Activated naive CD8-positive, alpha-beta T cell treated with anti-CD3 and anti-CD28 coated beads for 36 hours (primary cell): ENCODE measurements at places on chromosomes 4 and X.

- no peaks in the 10 kb centered on the region for H3K27me3 ChIP-seq
- no peak overlapping the region for H3K27ac ChIP-seq
- DNase-seq, result no peak
- no peaks in the 10 kb centered on the region for H3K36me3 ChIP-seq
- H3K4me3 ChIP-seq, result no peak overlapping the region
Measured at GRCh38 chr4:117370944-117371668, 285.7 kb upstream of the TRAM1L1 start.

DNA sequence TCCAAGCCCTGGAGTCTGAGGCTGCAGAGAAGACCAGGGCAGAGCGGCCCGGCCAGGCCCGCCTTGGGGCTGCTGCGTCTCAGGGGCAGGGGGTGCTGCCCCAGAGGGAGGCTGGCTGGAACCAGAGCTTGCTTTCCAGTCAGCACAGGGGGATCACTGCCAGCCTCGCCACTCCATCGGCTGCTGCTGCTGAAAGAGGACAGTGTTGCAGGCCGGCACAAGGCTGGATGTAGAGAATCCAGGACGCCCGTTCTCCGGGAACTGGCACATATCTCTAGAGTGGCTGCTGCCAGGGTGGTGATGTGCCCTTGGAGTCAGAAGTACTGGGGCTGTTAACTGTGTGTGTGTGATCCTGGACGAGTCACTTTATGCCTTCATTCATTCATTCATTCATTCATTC, 31.9 kb upstream of the SORCS2 start:
- H3K36me3 ChIP-seq, result no peaks in the 10 kb centered on the region
- DNase-seq, result no peak
- H3K27ac ChIP-seq, result no peak overlapping the region
- no peak overlapping the region for H3K4me3 ChIP-seq
- H3K27me3 ChIP-seq, result peaks cover 17% of the 10 kb centered on the region
- no peaks in the 10 kb centered on the region for H3K4me1 ChIP-seq

GRCh38 chr4:149793459-149793858, 22.2 kb downstream of the IQCM start:
- no peak overlapping the region for H3K4me3 ChIP-seq
- no peak overlapping the region for H3K27ac ChIP-seq
- H3K4me1 ChIP-seq, result no peaks in the 10 kb centered on the region
- no peaks in the 10 kb centered on the region for H3K27me3 ChIP-seq
- DNase-seq, result no peak
- H3K36me3 ChIP-seq, result no peaks in the 10 kb centered on the region

- peaks cover 37% of the 10 kb centered on the region for H3K4me1 ChIP-seq
- peak overlapping the region; percentile 22 for H3K27ac ChIP-seq
- DNase-seq, result no peak
- H3K27me3 ChIP-seq, result no peaks in the 10 kb centered on the region
- peaks cover 35% of the 10 kb centered on the region for H3K36me3 ChIP-seq
- H3K4me3 ChIP-seq, result no peak overlapping the region
Measured at GRCh38 chr4:99827454-99827853, 10.8 kb downstream of the DAPP1 start.

- no peaks in the 10 kb centered on the region for H3K36me3 ChIP-seq
- no peaks in the 10 kb centered on the region for H3K27me3 ChIP-seq
- H3K4me1 ChIP-seq, result no peaks in the 10 kb centered on the region
- no peak overlapping the region for H3K4me3 ChIP-seq
- no peak overlapping the region for H3K27ac ChIP-seq
Measured at GRCh38 chr4:73340917-73341316, 63.2 kb upstream of the ALB start.

DNA sequence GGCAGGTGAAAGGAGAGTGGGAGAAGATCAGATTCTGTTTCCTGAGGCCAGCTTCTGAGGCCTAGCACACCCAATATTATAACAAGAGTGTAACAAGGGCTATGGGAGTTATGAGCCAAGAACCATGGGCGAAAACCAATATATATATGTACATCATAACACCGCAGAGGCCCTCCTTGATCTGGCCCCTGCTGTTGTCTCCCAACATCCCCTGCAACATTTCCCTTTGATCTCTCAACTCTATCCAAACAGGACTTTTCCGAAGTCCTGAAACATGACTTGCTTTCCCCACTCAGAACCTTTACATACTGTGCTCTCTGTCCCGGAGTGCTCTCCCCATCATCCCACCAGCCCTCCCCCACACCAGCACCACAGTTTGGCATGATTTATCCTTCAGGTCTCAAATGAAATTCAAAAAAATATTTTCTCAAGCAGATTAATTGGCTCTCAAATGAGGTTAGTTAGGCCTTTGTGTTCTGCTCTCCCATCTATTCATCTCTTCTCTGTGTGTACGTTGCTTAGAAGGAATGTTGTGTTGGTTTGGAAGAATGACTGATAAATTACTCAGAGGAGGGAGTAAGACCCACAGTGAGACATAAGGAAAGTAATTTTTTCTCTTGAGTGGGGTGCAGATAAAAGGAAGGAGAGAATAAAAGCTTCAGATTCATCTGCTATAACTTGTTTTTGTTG, 58.1 kb upstream of the SMIM10 start:
- no peak overlapping the region for H3K27ac ChIP-seq
- no peaks in the 10 kb centered on the region for H3K36me3 ChIP-seq
- H3K4me1 ChIP-seq, result no peaks in the 10 kb centered on the region

GRCh38 chr4:86626066-86626465, 32.0 kb downstream of the PTPN13 start:
- H3K4me1 ChIP-seq, result no peaks in the 10 kb centered on the region
- H3K27me3 ChIP-seq, result no peaks in the 10 kb centered on the region
- H3K27ac ChIP-seq, result no peak overlapping the region

DNA sequence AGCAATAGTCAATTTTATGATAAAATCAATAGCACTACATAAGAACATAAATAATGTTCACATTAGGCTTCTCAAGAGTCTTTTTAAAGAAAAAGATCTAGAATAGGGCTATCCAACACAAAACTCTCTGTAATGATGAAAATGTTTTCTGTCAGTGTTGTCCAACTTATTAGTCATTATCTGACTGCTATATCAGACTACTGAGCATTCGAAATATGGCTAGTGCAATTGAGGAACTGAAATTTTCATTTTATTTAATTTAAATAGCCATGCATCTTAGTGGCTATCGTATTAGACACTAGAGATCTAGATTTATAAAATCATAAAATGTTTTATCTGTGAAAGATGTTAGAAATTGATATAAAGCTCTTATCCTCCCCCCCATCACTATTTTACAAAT, 26.0 kb downstream of the PARM1 start:
- no peak overlapping the region for H3K27ac ChIP-seq
- no peaks in the 10 kb centered on the region for H3K36me3 ChIP-seq
- H3K4me3 ChIP-seq, result no peak overlapping the region
- no peaks in the 10 kb centered on the region for H3K4me1 ChIP-seq

DNA sequence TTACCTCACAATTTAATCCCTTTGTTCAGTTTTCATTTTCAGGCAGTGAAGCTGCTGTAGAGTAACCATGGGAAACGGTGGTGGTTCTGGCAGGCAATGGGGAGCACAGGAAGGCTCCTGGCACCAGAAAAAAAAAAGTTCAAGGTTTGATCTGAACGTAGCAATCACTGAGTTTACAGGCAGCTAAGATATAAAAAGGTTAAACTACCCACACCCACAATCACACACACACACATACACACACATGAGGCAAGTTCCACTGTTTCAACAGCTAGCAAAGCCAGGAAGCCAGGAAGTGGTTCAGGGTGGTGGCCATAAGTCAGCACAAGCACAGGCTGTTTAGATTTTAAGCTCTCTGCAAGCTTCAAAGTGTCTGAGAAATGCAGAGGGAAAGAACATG, at the start of gene SULT1B1:
Gene SULT1B1 (minus strand): TSS at position 166 of the 400 bp plus-strand sequence. CDS start 5,403 bp downstream, outside the sequence.
- peaks cover 9% of the 10 kb centered on the region for H3K36me3 ChIP-seq
- H3K4me1 ChIP-seq, result peaks cover 48% of the 10 kb centered on the region
- no peaks in the 10 kb centered on the region for H3K27me3 ChIP-seq
- H3K4me3 ChIP-seq, result peak within 1 kb of the TSS; percentile 80
- peak; percentile 28 for DNase-seq
- H3K27ac ChIP-seq, result peak within 1 kb of the TSS; percentile 99

DNA sequence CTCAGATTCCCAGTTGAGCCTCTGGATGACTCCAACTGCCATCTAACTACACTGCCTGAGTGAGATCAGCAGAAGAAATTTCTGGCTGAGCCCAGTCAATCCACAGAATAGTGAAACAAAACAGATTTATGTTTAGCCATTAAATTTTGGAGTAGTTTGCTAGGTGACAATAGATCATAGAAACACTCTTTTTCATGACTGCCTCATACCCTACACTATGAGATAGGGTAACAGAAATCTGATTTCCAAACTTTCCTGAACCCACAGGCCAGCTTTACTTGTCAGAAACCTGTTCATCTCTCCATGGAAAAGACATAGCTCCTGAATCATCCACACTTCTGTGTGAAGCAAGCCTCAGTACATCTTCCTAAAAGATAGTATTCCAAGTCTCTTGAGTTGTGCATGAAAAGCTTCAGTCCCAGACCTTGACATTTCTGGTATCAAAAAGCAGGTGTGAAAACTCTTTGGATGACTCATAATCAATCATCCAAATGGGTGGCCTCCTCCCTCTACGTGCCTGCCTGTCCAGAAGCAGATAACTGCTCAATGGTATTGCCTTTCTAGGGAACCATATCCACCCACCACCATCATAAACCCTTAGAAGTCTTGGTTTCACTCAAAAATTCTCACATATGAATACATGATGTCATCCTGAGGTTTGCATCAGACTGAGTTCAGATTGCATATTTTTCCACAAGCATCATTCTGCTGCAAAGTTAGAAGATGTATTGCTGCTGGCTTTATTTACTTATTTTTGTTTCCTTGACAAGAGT, 47.5 kb upstream of the RAP2C start:
- peak overlapping the region; percentile 56 for H3K27ac ChIP-seq
- H3K4me1 ChIP-seq, result peaks cover 16% of the 10 kb centered on the region
- no peak overlapping the region for H3K4me3 ChIP-seq
- no peaks in the 10 kb centered on the region for H3K27me3 ChIP-seq
- peaks cover 3% of the 10 kb centered on the region for H3K36me3 ChIP-seq

- H3K27ac ChIP-seq, result peak overlapping the region; percentile 96
- peaks cover 37% of the 10 kb centered on the region for H3K4me1 ChIP-seq
- H3K4me3 ChIP-seq, result peak overlapping the region; percentile 95
- peaks cover 36% of the 10 kb centered on the region for H3K36me3 ChIP-seq
- no peaks in the 10 kb centered on the region for H3K27me3 ChIP-seq
Measured at GRCh38 chr4:183445097-183445428, 627 bp downstream of the CDKN2AIP start.

DNA sequence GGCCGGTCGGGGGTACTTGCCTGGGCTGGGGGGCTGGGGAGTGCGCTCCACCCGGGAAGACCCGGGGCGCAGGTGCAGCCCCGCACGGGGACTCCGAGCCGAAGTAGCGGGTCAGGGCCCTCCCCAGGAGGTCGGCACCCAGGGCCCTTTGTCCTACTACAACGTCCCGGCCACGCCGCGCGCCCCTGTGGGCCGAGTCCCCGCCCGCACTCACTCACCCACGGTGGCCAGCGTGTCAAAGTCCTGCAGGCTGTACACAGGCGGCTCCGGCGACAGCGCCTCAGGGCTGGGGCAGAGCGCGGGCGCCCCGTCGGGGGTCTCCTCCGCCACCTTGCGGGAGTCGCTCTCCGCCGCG, 602 bp downstream of the PRKX start:
- H3K27ac ChIP-seq, result no peak overlapping the region
- no peaks in the 10 kb centered on the region for H3K27me3 ChIP-seq
- H3K36me3 ChIP-seq, result peaks cover 5% of the 10 kb centered on the region
- H3K4me3 ChIP-seq, result peak overlapping the region; percentile 95
- peaks cover 10% of the 10 kb centered on the region for H3K4me1 ChIP-seq

DNA sequence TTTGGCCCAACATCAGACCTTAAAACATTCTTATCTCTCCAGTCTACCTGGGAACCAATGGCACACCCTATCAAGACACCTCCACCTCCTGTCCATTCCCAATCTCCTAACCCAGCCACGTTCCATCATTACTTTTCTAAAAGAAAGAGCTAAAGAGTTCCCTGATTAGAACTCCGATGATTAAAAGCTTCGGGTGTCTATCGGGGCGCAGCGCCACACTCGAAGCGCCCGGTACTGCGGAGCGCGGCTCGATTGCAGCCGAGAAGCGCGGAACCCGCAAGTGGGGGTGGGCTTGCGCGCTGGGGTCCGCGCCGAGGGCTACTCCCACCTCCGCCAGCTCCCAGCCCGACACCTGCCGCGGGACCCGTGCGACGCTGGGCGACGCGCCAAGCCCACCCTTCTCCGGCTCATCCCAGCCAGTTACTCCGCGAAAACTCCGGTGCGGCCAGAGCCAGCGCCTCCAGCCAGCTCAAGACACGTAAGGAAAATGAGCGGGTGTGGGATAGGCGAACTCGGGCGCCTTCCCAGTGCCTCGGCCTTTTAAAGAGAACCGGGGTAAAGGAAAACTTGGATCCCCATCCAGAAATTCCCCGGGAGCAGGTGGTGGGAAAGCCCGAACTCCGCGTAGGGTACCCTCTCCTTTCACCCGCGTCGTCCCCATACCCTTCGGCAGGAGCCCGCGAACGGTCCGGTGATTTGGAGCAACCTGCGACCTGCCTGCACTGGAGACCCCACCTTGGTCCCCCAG, 593 bp downstream of the NPY1R start:
- H3K27me3 ChIP-seq, result peaks cover 56% of the 10 kb centered on the region
- peaks cover 13% of the 10 kb centered on the region for H3K4me1 ChIP-seq

DNA sequence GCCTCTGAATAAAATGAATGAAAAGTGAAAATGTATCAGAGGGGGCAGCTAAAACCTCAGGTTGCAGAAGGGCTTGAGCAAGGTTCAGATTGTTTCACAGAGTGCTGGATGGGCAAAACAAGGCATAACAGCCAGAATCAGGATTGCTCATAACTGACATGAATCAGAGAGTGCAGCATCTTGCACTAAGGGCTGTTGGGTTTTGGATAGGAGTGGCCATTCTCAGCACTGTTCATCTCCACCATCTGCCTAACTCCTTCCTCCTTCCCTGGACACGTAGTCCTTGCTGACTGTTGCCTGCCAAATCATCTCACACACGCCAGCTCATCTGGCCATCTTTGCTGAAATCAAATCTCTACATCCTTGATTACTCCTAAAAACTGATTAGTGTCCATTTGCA, 75.3 kb upstream of the C1QTNF7 start:
- no peak overlapping the region for H3K27ac ChIP-seq
- H3K36me3 ChIP-seq, result no peaks in the 10 kb centered on the region
- H3K4me3 ChIP-seq, result no peak overlapping the region
- DNase-seq, result no peak

DNA sequence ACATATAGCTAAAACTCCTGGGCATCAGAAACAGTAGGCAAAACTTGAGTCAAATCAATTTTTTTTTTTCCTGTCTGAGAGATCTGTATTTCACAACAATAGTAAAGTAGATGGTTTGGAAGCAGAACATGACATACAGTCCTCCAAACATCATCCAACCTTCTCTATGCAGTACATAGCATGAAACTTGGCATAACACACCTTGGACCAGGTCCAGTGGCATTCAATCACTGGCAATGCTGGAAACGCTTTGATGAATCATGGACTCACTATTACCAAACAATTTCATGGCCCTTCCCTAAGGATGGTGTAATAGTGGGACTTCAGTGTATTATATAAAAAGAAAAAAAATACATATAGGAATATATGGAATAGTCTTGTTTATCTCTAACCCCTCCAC, 154.6 kb downstream of the FMR1NB start:
- no peak overlapping the region for H3K27ac ChIP-seq
- H3K36me3 ChIP-seq, result no peaks in the 10 kb centered on the region
- no peak overlapping the region for H3K4me3 ChIP-seq
- no peaks in the 10 kb centered on the region for H3K27me3 ChIP-seq
- no peaks in the 10 kb centered on the region for H3K4me1 ChIP-seq
